NCI-H69 (cell line): ENCODE measurements at places on chromosomes 3 and 15.
A peak's percentile ranks its signal among the peaks of the same experiment; 100 is the strongest.

DNA sequence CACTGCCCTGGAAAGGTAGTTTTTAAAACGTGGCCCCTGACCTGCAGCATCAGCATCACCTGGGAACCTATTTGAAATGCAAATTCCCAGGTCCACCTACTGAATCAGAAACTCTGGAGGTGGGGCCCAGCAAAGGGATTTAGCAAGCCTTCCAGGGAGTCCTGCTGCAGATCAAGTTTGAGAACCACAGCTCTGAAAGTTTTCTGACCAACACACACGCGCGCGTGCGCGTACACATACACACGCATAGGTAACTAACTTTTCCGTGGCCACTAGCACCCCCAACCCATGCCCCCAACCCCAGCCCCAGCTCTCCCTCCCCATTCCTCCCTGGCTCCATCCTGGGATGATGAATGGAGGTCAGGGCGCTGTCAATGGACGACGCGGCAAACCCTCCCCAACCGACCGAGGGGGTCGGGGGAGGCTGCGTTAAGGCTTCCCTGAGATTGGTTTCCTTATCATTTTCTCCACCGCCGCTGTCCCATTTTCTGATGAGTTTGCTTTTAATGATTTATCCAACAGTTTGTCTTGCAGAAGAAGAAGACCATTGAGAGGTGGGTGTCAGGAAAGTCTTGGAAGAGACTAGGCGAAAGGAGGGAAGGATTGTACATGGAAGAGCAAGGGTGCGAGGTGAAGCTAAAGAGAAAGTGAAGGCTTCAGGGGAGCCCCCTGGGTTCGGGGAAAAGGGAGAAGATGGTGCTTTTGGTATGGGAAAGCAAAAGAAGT, 590 bp upstream of the BOC start:
- no peak for DNase-seq

DNA sequence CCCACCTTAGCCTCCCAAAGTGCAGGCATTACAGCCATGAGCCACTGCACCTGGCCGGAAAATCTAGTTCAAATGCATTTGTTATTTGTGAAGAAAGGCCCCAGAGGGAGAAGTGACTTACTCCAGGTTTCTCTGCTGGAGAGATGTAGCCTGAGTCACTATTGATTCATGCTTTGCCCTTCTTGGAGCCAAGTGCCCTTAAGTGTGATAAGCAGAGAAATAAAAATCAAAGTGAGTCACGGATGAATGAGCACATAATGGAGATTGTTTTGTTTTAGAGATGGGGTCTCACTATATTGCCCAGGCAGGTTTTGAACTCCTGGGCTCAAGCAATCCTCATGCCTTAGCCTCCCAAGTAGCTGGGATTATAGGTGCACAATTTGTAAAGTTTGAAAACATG, 33.1 kb downstream of the CDC25A start:
- DNase-seq = peak; percentile 1

DNA sequence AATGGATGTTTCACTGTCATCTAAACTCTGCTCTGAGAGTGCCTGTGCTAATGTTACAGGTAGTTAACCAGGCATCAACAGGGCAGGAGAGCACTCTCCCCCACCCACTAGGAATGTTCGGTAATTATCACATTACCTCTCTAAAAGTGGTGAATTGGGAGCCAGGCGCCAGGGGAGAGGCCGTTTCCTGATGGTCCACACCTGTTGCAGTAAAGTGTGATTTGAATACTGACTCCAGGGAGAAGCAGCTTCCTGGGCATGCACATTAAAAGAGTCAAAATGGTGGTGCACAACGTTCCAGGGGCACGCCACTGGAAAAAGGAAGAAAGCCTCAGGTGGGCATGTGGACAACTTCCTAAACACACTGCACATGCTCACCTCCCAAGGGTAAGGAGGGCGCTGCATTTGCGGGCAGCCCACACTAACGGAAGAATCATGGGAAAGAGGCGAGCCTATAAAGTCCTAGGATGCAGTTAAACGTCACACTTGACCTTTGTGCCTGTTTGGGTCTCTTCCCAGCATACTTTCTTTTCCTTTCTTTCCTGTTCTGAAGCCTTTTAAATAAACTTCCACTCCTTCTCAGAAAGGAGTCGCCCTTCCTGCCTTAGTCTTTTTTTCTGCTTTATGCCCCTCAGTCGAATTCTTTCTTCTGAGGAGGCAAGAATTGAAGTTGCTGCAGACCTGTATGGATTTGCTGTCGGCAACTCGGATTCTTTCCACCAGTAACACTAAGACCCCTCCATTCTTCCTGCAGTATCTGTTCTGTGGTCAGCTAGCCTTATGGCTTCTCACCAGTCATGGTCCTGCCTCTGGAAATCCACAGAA, 28.9 kb upstream of the GPD1L start:
- DNase-seq = peak; percentile 87

DNA sequence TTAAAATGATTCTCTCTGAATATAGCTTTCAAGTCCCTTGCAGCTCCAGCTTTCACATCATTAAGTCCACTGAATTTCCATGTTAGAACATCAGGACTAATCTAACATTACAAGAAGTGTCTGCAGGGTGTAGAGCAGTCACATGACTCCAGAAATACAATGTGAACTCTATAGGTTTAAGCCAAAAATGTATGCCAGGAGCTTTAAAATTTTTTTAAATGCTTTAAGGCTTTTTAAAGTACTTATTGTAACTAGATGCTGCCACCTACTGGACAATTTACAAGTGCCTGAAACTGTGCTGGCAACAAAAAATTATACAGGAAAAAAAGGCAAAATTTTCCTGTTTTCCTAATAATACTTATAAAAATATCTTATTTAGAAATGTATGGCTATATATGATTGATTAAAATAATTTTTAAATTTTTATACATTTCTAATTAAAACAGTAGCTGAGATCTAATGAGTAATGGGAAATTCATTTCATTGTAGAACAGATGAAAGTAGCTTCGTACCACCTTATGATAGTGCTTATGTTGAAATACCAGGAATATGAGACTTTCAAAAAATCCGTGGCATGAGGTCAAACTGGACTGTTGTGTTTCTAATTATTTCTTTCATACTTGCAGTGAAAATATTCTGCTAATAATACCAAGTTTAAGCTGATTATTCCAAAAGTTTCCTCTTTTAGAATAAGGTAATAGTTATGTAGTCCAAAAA, 25.7 kb downstream of the FSIP1 start:
- DNase-seq = peak; percentile 80

DNA sequence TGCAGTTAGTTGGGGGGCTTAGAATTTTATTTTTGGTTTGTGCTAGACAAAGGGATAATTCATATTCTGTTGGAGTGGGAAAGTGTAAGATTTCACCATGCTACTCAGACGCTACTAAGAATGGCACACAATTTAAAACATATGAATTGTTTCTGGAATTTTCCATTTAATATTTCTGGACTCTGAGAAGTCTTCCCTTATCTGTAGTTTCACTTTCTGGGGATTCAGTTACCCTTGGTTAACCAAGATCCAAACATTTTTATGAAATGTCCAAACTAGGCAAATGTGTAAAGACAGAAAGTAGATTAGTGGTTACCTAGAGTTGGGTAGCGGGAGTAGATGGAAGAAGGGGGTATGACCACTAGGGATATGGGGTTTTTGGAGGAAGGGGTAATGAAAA, 53.1 kb downstream of the TCF12 start:
- no peak for DNase-seq

GRCh38 chr3:54223063-54223462, 100.7 kb downstream of the CACNA2D3 start:
- DNase-seq = peak; percentile 64

GRCh38 chr3:85384372-85384771, 425.6 kb downstream of the CADM2 start:
- DNase-seq = no peak

- no peak for DNase-seq
Observed at GRCh38 chr3:170244576-170244975, 22.4 kb downstream of the PRKCI start.

DNA sequence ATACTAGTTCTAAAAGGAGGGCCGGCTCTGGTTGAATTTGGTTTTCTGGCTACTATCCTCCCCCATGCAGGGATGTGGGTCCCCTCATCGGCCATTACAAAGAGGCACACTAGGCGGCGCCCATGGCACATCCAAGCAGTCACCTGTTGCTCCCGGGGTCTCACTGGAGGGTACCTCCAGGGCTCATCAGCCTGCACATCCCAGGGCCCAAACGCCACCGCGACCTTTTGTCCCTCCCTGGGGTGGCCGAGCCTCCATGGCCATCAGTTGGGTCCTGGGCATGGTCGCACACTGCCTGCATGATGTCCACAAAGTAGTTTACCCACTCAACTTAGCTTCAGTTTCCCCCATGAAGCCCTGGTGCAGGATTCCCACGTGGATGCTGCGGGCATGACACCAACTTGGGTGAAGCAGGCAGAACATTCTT, 28.3 kb downstream of the IDH3A start:
- peak; percentile 58 for DNase-seq

GRCh38 chr3:150073513-150073912, 102.8 kb upstream of the PFN2 start:
- DNase-seq = no peak

GRCh38 chr3:183073839-183074238, 25.5 kb downstream of the MCCC1 start:
- DNase-seq = peak; percentile 9

DNA sequence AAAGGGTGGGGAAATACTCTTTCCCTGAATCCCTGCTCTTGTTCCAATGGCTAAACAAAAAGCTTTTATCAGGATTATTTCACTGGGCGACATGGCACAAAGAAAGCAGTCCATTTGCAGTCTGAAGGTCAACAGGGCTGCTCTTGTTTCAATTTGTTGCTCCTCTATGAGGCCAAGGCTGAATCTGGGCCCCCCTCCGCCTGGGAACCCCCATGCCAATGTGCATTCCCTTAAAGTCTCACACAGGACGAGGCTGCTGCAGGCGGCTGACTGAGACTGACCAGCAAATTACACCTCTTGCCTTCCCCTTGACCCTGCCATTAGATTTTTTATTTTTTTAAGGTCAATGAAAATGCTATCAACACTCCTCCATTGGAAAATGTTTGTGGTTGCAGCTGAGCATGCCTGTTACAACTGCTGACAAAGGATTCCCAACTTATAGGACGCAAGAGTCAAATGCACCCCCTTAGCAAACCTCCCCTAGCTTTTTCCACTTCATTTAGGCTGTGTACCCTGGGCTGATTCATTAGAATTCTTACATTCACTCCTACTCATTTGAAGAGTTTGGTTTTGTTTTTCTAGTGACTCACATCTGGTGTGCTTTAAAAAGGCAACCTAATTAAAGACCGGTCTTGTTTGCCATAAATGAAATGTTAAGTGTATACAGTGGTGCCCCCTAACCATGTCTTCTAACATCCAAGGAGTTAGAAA, 60.8 kb upstream of the ARHGEF3 start:
- peak; percentile 10 for DNase-seq

- peak; percentile 42 for DNase-seq
Observed at GRCh38 chr3:133460809-133461208, 61.0 kb downstream of the BFSP2 start.

GRCh38 chr15:48096813-48097212, 24.0 kb upstream of the SLC24A5 start:
- no peak for DNase-seq

GRCh38 chr3:18778598-18778997, 353.5 kb upstream of the SATB1 start:
- no peak for DNase-seq

- DNase-seq = no peak
Observed at GRCh38 chr3:149466192-149466591, 8.3 kb upstream of the TM4SF4 start.

DNA sequence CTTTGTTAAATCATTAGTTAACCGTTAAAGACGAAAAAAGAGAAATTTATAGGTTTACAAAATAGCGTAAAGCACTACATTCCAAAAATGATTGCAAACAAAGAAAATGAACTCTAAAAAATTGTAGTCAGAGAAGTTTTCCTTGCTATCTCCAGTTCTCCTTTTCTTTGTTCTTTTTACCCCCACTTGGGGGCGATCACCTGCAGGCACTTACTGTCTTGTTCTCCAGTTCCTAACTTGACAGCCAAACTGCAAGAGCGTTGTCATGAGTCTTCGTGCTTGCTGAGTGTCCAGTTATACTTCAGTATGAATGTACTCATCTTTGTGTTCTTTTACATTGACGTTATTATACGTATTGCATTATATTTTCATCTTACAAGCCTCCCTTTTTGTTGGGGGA, 54.5 kb downstream of the CHD2 start:
- DNase-seq = peak; percentile 25

DNA sequence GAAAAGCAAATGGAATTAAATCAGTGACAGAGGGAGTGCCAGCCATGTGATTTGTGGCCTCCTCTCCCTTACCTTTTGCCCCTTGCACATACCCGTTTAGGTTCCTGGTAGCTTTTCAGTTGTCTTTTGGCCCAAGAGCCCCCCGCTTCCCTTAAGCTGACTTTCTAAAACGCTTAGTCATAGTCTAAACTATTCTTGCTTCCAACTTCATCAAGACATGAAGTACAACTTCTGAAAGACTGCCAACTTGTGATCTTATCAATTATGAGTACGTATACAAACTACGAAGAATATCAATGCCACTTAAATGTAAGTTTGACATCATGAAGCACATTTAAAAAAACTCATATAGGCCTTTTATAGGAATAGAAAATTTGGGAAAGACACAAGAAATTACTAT, 61.9 kb downstream of the EIF3J start:
- no peak for DNase-seq

GRCh38 chr15:55588070-55588814, at the start of gene PYGO1:
PYGO1 (minus strand) TSS chr15:55588345; CDS start chr15:55587883, 462 bp downstream.
- peak; percentile 81 for DNase-seq

- no peak for DNase-seq
Observed at GRCh38 chr3:158443632-158444031, 127.4 kb upstream of the MLF1 start.

GRCh38 chr15:66288551-66289185, 4.7 kb upstream of the DIS3L start:
- DNase-seq = peak; percentile 29

- DNase-seq = peak; percentile 0
Observed at GRCh38 chr3:36124118-36124796, 256.0 kb upstream of the STAC start.

- DNase-seq = no peak
Observed at GRCh38 chr3:196643201-196643749, 3.8 kb downstream of the NRROS start.

GRCh38 chr15:56199038-56199437, 44.6 kb downstream of the RFX7 start:
- DNase-seq = no peak

GRCh38 chr3:58104712-58105111, 96.5 kb downstream of the FLNB start:
- no peak for DNase-seq

GRCh38 chr15:77992356-77993222, 84.9 kb downstream of the TBC1D2B start:
- no peak for DNase-seq

GRCh38 chr3:20849975-20850374, 664.0 kb upstream of the SGO1 start:
- peak; percentile 34 for DNase-seq

- no peak for DNase-seq
Observed at GRCh38 chr15:87215100-87215499, 1041.4 kb downstream of the NTRK3 start.

DNA sequence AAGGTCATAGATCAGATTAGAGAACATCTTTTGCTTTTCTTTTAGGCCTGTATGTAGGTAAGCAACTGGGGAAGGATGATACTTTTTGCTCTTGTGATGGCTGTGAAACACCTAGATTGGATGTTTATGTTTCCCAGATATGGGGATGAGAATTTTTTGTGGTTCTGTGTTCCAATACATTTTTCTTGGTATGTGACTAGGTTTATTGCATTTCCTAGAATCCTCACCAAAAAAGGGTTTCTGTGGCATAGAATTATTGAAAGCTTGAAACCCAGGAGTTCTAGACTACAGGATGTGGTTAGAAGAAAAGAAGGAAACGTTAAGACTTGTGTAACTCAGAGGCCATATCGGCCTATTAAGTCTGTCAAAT, 25.8 kb downstream of the OXNAD1 start:
- no peak for DNase-seq
